OCI-LY7 (cell line): ENCODE measurements at places on chromosomes 11 and 22.
A peak's percentile ranks its signal among the peaks of the same experiment; 100 is the strongest.

DNA sequence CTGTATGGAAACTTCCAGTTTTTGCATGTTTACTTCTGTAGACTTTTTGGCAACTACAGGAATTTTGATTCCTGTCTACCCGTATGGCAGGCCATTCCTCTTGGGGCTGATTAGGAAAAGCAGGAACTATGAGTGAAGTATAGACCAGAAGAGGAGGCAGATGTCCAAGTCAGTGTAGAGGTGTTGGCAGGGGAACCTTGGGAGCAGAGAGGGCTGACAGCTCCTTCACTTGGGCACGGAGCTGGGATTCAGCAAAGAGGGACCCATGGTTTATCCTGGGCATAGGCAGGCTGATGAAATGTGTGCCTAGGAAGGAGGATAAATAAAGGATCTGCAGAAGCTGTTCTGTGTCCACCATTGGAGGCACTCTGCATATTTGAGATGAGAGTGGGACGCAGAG, 33.1 kb downstream of the TREH start:
- DNase-seq, result no peak

- DNase-seq, result no peak
These were observed 425.6 kb downstream of the SHANK2 start for GRCh38 chr11:70826541-70827335.

- no peak for DNase-seq
These were observed 766 bp downstream of the IZUMO1R start for GRCh38 chr11:94305146-94305545.

- no peak for DNase-seq
These were observed 2.3 kb downstream of the ATG16L2 start for GRCh38 chr11:72816404-72816990.

DNA sequence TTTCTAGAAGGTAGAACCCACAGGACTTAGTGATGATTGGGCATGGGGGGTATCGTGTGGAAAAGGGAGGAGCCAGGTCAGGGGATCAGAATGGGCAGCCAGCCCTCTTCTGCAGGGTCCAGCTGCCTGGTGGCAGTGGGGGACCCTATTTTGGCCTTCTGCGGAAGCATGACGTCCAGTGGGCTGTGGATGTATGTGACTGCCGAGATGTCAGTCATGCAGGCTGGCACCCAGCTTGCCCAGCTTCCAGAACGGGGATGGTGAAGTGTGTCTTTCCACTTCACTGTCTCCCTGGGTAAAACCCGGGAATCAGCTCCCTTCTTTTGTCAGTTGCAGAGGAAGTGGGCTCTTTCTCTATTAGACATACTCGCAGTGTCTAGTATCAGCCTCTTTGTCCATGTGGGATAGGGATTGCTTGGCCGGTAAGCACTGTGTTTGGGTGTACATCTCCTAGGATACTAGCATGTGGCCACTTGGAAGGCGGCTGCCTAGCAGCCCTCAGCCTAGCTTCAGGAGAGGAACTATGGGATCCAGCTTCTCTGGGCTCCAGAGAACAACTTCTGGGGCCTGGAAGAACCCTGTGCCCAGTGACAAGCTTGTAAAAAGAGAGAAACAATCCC, 51.4 kb downstream of the GRIK4 start:
- DNase-seq, result no peak

GRCh38 chr11:67382276-67383136, 9.1 kb upstream of the CLCF1 start:
- peak; percentile 88 for DNase-seq

GRCh38 chr22:22442928-22443709, 65.4 kb downstream of the ZNF280B start:
- no peak for DNase-seq

DNA sequence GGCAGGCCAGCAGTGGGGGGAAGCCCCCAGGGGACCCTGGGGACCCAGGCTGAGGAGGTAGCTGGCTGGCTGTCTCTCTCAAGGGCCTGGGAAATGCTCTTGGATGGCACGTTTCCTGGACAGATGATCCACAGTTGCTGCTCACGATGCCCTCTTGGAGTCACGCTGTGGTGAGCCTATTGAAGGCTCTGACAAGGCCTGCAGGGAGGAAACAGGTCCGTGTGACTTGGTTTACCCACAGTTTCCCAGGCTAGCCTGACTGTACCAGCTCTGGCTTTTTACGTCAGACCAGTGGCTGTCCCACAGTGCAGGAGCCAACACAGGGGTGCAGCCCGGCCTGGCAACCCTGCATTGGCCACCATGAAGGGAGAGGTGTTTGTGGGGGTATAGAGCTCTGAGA, 29.2 kb upstream of the PPARA start:
- no peak for DNase-seq

DNA sequence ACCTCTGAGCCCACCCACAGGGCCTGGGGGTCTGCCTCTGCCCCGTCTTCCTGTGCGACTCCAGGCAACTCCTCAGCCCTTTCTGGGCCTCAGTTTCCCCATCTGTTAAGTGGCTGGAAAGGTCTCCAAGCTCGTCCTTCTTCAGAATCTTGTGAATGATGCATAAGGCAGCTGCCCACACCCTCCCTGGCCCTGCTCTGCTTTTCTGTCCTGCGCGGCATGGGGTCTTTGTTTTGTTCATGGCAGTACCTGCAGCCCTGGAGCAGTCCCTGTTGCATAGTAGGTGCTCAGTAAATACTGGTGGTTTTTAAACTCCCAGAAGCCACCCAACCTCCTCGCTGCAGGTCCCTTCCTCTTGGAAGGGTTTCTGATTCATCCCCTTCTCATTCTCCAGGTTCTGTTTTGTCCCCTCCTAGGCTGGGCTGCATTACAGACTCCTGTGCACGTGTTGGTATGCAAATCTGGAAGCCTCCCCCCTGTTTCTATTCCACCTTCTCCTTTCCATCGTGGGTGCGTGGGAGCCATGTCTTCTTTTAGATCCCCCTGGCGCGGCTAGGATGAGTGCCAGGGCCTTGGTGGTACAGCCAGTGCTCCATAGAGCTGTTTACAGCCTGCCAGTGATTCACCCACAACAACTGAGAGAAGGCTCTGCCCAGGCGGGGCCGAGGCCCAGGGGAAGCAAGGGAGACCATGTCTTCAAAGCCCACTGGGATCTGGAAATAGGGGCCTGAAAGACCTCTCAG, 19.3 kb upstream of the SYT7 start:
- DNase-seq, result no peak

DNA sequence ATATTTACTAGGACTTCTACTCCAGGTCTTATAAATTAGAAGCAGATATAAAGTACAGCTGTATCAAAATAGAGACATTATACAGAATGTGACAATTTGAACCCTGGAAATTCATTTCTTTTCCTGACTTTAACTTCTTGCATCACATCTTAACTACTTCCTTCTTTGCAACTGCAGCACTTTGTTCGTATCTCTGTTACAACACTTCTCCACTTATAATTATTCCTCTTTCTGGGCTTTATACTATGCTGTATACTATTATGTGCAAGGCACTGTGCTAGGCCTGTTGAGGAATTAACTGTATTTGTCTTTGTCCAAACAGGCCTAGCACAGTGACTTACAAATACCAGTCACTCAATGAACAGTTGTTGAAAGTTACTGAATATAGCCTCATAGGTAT, 1.8 kb upstream of the SLC36A4 start:
- DNase-seq, result no peak

- no peak for DNase-seq
These were observed 65.8 kb upstream of the CYP2D6 start for GRCh38 chr22:42196454-42196853.

DNA sequence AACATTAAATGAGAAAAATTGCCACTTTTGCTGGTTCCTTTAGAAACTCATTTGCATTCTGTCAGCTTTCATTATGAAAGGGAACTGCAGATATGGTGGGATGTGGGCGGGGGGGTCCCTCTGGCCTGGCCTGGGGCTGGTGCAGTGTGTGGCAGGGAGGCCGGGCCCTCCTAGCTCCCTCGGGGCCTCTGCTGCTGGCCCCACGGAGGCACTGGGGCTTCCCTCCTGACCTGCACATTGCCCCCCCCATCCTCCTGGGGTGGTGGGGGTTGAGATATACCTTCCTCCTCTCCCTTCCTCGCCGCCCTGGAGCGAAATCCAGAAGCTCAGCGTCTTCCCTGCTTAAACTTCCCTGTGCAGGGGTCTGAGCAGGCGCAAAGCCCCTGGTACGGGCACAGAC, 1005.9 kb downstream of the BRD1 start:
- DNase-seq, result no peak

GRCh38 chr22:31218565-31219262, 6.6 kb downstream of the LIMK2 start:
- no peak for DNase-seq

- DNase-seq, result peak; percentile 73
These were observed 736 bp downstream of the RDX start for GRCh38 chr11:110295531-110296225.

GRCh38 chr11:95121698-95122097, 32.1 kb downstream of the ENDOD1 start:
- DNase-seq, result no peak

DNA sequence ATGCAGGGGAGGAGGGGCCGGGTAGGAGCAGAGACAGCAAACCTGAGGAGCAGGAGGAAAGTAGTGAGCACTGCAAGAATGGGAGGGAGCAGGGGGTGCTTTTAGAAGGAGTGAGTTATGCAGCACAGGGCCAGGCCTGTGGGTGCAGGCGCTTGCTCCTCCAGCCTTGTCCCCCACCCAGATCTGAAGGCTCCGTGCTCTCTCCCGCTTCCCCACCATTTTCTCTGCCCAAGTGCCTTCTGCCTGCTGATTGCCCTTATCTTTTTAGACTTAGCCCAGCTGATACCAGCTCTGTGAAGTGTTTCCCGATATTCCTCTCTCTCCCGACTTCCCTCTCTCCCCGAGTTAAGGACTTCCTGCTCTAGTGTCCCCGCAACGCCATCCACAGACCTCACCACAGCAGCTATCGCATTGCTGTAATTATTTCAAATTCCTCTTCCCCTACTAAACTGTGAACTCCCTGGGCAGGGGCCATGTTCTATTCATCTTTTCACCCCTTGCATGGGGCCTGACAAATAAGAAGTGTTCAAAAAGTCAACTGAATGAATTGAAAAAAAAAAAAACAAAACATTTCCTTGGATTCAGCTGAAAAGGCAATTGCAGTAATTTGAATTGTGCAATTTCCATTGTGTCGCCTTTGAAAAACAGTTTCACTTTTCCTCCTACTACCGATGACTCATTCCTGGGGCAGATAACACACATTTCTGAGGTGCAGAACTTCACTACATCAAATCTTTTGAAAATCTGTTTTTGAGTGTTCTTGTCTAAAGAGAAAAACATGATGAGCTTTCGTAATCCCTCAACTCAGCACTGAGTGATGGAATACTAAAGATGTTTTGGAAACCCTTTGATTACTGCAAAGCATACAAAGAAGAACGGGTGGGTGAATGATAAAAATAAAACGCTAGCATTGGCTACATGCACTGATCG, 69.7 kb upstream of the BMAL1 start:
- DNase-seq, result no peak

- peak; percentile 51 for DNase-seq
These were observed 7.1 kb downstream of the PRPF19 start for GRCh38 chr11:60899046-60899936.

DNA sequence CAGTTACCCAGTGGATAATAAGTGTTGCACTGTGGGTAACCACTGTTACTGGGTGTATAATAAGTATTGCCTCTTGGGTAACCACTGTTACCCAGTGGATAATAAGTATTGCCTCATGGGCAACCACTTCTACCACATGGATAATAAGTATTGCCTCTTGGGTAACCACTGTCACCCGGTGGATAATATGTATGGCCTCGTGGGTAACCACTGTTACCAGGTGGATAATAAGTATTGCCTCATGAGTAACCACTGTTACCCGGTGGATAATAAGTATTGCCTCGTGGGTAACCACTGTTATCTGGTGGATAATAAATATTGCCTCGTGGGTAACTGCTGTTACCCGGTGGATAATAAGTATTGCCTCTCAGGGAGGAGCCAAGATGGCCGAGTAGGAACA, 29.7 kb upstream of the NXPE4 start:
- no peak for DNase-seq

- DNase-seq, result no peak
These were observed 5.2 kb downstream of the SCUBE1 start for GRCh38 chr22:43337946-43338345.

GRCh38 chr11:105937738-105938137, 84.3 kb downstream of the MSANTD4 start:
- no peak for DNase-seq

DNA sequence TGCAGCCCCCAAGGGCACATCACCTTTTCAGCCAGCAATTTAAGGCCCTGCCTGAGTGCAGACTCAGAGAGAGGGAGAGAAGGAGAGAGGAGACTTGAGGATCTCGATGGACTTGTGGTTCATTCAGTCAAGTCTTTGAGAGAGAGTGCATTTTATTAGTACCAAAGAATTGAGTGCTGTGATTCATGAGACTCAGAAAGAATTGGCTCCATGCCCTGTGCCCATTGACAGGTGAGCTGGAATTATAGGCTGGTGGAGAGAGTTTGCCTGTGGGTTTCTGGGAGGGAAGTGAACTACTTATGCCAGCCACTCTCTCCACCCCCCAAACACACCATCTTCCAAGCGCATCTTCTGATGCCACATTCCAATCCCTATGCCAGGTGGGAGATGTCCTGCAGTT, 236.8 kb downstream of the MN1 start:
- no peak for DNase-seq

DNA sequence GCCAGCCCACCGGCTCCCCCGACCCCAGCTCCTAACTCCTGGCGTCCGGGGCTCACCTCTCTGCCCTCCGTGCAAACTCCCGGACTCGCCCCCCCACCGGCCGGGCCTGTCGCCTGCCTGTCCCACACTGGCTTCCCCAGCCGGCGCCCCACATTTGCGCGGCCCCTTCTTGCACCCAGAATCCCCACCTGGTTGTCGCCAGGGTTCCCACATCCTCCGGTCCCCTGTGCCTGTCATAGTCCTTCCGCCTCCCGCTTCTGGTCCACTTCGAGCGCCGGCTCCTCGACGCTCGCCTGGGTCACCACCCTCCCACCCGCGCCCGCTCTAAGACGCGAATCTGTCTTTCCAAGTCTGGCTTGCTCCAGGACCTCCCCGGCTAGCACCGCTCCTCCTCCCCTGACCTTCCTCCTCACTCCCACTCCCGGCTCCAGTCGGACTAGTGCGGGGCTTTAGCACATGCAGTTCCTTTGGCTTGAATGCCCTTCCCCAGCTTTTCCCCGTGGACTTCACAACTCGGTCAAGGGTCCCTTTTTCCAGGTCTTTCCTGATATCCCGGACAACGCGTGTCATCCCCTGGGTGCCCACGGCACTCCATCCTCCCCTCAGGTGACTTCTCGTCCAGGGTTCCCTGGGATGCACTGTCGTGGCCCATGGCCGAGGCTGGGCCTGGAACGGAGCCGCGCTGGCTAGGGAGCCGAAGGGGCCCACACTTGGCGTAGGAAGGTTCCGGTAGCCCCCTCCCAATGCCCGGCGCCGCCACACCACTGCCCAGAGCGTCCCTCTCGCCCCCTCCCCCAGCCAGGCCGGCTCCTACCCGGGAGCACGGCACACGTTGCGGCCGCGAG, 635 bp downstream of the SCARF2 start:
- no peak for DNase-seq
